ENCODE measurements at places on chromosomes 4 and X.

DNA sequence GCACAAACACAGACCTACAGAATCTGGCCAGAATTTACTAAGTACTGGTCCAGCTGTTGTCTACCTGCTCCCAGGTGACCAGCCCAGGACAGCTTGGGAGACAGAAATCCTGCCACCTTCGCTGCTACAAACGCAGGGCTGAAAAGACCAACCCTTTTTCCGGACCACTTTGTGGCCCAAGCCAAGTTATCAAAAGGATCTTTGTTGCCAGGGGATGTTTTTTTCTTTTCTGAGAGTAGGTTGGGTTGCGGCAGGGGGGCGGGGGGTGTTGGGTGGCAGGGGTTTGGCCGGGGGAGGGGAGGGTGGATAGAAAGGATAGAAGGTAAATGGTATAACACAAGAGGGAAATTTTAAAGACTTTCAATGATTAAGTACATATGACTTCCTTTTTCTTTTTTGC, 63.4 kb downstream of the STOX2 start:
- DNase-seq = no peak

DNA sequence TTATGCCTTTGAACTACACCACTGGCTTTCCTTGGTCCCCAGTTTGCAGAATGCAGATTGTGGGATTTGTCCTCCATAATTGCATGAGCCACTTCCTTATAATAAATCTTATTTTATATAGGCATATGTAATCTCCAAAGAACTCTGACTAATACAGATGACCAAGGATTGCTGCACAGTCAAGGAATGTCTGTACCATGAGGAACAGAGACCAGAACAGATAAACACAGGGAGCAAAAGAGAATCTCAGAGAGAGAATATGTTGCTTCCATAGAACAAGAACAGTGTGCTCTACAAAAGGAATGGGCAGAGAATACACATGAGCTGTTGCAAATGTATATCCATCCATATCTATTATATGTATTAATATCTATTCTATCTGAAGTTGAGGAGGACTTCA, 111.1 kb downstream of the ADRA2C start:
- DNase-seq = peak; percentile 10

- no peak for DNase-seq
These were observed 62.0 kb downstream of the HTRA3 start for GRCh38 chr4:8331575-8331955.

DNA sequence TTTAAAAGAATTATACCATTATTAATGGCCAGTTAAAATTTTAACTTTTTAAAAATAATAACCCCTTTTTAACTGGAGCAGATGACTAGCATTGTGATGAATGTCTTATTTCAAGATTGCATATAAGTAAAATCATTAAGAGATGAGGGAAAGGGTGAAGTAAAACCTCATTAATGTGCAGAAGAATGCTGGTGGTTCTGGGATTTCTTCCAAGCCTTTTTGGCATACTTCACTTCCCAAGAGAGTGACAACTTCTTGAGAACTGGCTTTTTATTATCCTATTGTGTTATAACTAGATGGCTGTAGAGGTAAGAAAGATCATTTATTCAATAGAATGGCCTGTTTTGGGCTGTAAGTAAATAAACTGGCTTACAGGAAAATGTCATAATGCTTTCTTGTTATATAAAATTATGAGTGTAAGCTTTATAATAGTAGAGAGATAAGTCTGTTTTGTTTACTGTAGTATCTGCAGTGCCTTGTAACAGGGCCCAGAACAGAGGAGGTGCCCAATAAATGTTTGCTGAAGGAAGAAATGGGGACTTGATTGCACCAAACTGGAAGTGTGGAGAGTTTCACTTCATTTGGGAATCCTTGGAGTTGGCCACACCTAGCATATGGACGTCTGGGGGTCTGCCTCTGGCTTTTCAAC, 242.9 kb upstream of the PITX2 start:
- DNase-seq = peak; percentile 94

DNA sequence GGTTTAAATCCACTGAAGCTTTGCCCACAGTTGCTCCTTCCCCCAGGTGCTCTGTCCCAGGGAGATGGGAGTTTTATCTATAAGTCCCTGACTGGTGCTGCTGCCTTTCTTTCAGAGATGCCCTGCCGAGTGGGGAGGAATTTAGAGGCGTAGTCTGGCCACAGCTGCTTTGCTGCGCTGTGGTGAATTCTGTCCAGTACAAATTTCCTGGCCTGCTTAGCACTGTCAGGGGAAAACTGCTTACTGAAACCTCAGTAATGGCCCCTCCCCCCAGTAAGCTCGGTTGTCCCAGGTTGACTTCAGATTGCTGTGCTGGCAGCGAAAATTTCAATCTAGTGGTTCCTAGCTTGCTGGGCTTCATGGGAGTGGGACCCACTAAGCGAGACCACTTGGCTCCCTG, 40.1 kb downstream of the UGT2B17 start:
- DNase-seq = no peak

GRCh38 chr4:21752616-21753015, 196.0 kb downstream of the KCNIP4 start:
- DNase-seq = no peak

- no peak for DNase-seq
These were observed 3.7 kb downstream of the ZFP92 start for GRCh38 chrX:153414856-153415510.

DNA sequence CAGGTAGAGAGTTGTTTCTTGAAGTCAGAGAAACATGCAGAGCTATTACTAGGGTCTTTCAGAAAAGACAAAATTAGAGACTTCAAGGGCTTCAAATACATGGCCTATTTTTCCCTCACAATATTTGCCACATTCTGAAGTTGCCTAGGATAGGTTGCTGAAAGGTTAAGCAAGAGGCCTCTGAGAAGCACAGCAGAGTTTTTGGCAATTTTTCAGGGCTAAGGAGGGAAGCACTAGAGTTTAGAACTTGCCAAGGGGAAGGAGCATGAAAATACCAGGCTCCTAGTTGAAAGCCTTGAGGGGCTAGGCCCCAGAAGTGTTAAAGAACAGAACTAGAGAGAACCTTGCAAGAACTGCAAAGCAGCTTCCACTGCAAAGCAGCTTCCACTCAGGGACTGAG, 86.4 kb downstream of the ANAPC10 start:
- DNase-seq = no peak

DNA sequence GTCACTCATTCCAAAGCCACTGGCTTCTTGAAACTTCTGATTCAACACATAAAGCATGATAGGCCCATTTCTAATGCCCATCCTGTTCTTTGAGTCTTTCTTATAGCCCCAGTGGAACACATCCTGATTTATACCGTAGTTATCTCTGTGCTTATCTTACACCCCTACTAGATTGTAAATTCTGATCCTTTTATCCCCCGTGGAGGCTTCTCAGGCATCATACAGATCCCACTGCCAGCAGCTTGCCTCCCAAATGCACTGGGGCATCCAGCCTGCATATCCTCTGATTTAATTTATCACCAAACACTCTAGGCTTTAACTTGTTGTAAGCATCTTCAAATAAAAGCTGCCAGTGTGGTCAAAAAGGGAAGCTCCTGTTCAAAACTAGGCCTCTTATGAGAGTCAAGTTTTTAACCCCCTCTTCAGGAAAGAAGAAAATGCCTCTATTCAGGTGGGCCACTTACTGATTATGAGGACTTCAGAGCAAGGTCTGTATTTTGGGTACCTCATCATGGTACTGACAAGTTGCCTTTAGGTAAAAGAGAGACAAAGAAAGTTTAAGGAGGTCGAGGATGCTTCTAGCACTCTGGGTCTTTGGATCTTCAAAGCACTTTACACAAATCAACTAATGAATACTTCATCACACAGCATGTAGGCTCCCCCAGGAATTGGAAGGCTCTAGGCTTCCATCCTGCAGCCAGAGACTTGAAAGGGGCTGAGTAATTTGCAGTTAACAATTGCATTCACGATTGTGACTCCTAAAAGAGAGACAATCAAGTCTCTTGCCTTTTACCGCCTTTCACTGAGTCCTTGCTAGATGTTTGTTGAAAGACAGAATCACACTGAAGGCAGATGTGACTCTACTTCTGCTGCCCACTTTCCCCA, 95.8 kb upstream of the LDB2 start:
- no peak for DNase-seq

GRCh38 chr4:2047031-2047660, 12.0 kb upstream of the NAT8L start:
- DNase-seq = no peak
